ENCODE measurements at places on chromosomes 16 and 17. TPM values are rescaled to one million over a fixed set of nuclear protein-coding genes. Genes with fewer than 3 reads are reported as not detected.

ZNF276 gene
- total RNA-seq, result 25.0 TPM

DNA sequence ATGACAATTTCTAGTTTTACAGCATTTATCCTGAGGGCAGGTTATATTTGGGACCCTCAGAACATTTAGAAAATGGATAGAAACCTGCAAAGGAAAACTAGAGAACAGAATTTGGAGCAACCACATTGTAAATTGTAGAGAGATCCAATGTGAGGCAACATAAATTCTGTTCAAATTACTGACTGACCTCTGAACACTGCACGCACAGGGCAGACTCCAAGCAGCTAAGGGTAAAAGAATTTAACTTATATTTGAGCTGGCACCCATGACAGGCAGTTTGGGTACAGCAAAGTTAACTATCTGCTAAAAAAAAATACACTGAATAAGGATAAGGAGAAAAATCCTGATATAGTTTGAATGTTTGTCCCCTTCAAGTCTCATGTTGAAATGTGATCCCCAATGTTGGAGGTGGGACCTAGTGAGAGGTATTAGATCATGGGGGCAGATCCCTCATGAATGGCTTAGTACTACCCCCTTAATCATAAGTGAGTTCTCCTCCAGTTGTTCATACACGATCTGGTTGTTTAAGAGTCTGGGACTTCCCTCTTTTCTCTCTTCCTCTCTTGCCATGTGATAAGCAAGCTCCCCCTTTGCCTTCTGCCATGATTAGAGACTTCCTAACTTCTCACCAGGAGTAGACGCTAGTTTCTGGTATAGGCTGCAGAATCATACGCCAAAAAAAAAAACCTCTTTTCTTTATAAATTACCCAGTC, 75.7 kb downstream of the FBXL20 start:
- no peak for DNase-seq

DNA sequence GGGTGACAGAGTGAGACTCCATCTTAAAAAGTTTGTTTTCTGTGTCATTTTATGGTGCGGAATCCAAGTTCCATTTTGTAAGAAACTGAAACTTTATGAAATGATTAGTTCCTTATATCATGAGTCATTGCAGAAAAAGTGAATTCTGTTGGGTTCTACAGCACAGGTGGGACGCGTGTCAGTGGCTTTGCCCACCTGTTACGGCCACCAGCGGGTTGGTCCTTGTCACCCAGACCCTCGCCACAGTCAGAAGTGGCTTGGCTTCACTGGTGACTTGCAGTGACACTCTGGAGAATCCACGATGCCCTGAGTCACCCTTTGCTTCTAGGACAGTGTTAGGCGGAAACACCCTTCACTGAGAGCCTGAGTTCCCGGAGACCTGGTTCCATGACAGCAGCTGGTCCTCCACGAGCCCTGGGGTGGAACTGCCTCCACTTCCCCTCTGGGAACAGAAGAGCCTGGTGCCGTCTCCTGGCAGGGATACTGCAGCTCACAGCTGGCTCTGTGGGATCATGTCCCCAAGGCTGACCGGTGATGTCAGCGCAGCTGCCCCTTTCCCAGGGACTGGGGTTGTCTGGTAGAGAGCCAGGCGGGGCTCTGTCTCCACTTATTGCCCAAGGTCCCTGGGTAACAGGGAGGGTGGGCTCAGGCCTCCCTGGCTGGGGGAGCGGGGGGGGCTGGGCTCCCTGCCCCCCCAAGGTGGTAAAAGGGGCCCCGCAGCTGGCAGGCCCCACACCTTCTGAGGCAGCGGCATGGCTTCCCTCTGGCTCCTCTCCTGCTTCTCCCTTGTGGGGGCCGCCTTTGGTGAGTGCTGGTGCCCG, at the start of gene CTRB1:
TSS of gene CTRB1 (plus strand) at position 733 of the 821 bp plus-strand sequence. CDS start at position 753, 20 bp downstream.
- no peak for DNase-seq

DNA sequence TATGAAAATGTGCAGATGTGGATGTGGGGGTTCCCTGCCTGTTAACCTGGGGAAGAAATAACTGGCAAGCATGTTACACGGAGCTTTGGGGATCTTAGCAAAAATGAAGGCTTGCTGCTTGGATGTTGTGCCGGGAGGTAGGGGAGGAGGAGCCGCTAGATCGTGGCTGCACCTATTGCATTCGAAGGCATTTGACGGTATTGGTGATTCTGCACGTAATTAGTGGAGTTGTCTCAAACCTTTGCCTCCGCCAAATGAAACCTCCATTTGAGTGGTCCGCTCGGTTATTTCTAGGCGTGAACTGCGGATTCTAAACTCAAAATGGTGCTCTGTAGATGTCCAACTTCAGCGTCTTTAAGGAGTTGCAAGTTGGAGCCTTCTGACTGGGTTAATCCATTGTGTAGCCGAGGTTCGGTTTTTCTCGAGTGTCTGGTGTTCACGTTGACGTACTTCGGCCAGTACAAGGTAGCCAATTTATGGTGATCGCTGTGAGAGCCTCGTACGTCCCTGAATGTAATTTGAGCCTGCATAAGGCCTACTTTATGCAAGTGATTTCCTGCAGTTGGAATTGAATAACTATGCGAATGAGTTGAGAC, 1.5 kb downstream of the TNRC6C start:
- no peak for DNase-seq

- DNase-seq, result no peak
Observed at GRCh38 chr17:35082073-35082657, 18.7 kb upstream of the RFFL start.

Data from progenitor cell of endocrine pancreas (in vitro differentiated cells).